ENCODE measurements at places on chromosomes 2 and 18.

GRCh38 chr2:144924827-144925226, 404.9 kb upstream of the ZEB2 start:
- no peak for DNase-seq

GRCh38 chr2:207330912-207331311, 165.2 kb upstream of the KLF7 start:
- DNase-seq: no peak

DNA sequence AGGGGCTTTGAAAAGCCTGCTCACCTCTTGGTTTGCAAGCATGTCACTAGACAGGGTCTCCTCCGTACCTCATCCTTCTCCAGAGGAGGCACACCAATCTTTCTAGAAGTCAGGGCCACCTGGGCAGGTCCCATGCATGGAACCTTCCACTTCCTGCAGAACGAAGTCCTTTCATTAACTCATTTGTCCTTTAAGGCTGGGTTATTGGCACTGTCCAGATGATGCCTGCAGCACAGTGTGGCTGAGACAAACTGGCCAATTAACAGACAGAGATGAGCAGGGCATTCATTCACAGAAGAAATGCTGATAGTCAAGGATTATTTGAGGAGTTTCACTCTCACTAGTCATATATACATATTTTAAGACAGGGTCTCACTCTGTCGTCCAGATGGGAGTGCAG, 245.3 kb downstream of the TFCP2L1 start:
- no peak for DNase-seq

- no peak for DNase-seq
Observed at GRCh38 chr2:146868051-146868450, 976.8 kb upstream of the ACVR2A start.

DNA sequence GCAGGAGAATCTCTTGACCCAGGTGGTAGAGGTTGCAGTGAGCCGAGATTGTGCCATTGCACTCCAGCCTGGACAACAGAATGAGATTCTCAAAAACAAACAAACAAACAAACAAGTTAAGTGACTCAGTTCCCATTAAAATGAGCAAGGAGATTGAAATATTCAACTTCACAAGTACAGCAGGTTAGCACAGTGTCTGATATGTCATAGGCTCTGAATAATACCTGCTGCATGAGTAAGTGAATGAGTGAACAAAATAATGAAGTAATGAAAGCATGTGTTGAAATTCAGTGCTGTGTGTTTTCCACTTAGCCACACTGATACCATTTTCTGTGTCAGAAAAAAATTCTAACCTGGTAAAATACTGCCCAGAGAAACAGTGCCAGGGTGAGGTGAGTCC, 41.9 kb upstream of the SETBP1 start:
- no peak for DNase-seq

DNA sequence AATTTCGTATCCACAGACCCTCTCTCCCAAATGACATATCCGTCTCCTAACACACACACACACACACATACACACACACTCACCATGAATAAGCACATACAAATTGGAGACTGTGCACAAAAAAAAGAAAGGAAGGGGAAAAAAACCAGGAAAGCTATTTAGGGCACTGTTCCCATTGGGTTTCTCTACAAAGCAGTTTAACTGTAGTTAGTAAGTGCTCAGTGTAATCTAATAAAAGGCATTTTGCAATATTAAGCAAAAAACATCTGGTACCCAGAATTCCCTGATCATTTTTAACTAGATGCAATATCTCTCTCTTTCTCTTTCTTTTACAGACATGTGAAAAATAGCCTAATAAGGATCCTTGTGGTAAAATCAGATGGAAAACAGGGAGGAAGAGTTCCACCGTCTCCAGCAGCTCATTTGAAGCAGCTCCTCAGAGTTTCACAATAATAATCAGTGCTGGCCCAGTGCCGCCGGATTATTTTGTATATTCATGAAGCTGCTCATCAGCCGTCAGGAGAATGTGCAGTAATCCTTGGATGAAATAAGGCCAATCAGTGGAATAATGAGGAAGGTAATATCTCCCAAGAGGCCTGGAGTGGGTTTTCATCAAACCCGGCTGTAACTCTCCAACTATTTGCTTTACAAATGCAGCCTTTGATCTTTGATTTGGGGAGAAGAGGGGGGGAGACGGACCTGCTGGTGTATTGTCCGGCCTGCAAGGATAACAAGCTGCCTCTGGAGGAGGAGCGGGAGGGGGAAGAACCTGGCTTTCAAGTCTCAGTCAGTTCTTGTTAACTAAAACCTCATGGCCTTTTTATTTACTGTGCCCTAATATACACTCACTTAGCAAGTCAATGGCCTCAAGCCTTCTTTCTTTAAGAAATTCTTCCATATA, 227.6 kb upstream of the SMIM21 start:
- DNase-seq: no peak

DNA sequence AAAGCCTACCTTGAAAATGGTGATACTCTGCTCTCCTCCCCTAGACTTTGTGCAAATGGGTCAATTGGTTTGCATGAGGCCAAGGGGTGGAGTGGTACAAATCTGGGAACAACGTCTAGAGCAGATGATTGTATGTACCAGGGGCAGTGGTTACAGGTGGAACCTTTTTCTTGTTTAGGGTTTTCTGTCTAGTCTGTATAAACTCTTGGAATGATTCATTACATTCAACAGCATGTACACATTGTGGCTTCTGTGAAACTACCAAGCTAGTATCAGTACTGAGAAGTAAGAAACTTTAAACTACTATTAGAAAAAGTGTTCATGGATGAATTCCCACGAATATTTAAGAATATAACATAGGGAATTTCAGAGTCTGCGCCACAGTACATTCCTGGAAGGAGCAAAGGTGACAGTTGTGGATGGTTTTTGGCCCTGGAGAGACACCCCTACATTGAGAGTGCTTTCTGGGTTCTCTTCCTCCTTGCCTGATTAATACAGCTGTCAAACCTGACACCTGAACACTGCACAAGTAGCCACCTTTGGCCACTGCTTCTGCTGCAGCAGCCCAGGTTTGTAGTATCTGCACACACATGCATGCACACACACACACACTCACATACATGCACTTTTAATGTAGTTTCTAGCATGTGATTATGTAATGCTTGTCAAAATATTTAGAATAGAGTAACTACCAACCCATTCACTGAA, 30.0 kb downstream of the CFAP221 start:
- DNase-seq: no peak

- DNase-seq: no peak
Observed at GRCh38 chr2:71952572-71953188, 195.0 kb downstream of the CYP26B1 start.

DNA sequence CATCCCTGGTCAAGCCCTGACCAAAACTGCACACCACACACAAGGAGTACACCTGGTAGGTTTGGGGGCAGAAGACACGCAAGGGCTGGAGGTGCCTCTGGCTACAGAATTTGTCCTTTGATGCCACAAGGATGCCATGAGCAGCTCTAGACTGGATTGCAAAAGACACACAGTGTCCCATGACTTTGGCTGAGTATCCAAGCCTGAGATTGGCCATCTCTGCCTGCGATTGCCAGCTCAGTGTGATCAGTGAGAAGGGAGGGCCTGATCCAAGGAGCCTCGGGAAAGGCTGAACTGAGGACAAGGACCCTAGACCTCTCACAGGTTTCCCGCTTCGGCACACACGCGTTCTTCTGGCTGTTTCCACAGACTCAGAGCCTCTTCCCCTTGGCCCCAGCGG, 60.0 kb upstream of the FOSL2 start:
- DNase-seq: no peak
